ENCODE measurements at places on chromosomes 5 and 9. TPM values are rescaled to one million over a fixed set of nuclear protein-coding genes. Genes with fewer than 3 reads are reported as not detected.

- no peak overlapping the region for H3K4me3 ChIP-seq
- peaks cover 8% of the 10 kb centered on the region for H3K27me3 ChIP-seq
- H3K4me1 ChIP-seq: no peaks in the 10 kb centered on the region
- DNase-seq: no peak
These were observed 30.8 kb upstream of the UNC5A start for GRCh38 chr5:176779537-176779936.

Gene NEURL1B
- polyA plus RNA-seq: not detected

DNA sequence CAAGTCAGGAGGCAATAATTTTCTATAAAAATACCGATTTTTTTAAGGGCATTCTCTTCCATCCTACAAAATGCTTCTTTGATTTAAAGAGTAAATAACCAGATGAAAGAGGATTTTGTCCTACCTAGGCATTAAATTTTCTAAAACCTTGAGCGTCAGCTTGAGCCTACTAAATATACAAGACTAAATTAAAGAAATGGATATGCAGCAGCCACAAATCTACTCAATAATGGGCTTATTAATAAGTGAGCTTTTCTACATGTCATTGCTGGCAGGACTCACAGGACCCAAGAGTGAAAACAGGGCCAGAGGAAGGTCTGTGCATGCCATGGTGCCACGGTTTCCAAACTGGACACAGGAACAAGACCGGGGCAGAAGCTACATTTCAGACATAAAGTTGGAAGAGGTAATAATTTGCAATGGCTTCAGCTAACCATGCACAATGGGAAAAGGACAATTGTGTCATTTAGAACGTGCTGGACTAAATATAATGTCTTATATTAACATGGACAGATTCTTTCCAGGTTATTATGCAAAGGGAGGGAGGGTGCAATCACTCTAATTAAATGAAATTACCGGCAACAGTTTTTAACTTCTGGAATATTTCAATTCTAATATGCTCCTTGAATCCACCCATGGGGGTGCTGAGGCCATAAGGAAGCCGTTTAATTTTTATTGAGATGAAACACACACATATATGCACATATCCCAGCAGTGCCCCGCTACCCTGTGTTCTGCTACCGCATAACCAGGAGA, 5.2 kb downstream of the WHRN start:
- no peak for DNase-seq
- peaks cover 6% of the 10 kb centered on the region for H3K27me3 ChIP-seq
- peak overlapping the region; percentile 6 for H3K27ac ChIP-seq
- H3K4me3 ChIP-seq: no peak overlapping the region
- peaks cover 22% of the 10 kb centered on the region for H3K4me1 ChIP-seq

DNA sequence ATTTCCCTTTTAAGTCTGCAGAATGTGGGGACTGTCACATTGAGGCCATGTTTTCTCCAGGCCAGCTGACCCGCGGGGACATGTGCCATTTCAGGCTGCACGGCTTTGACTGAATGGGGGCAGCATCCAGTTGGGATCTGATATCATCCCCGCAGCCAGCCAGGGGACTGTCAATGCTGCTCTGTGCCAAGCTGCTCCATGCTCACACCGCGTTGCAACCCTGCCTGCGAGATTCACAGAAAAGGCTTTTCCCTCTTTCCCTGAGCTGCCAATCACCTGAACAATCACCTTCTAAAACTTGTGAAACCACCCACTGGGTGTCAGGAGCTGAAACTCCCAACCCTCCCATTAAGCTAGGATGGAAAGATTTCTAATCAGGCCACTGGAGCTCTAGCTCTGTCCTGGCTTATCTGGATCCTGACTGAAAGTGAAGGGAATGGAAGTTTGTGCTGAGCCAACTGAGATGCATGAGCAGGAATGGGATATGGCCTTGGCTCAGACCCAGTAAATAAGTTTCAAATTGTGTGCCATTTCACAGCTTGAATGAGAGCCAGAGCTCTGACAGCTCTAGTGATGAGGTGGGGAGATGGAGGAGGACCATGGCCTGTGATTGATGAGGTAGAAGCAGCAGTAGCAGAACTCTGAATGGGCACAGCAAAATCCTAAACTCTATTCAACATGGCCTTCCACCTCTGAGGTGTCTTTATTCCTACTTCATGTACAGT, 34.5 kb upstream of the ZNF366 start:
- no peaks in the 10 kb centered on the region for H3K4me1 ChIP-seq
- H3K27ac ChIP-seq: no peak overlapping the region
- no peaks in the 10 kb centered on the region for H3K27me3 ChIP-seq
- H3K4me3 ChIP-seq: no peak overlapping the region
- no peaks in the 10 kb centered on the region for H3K36me3 ChIP-seq

GRCh38 chr5:124519396-124519795, 227.0 kb downstream of the ZNF608 start:
- H3K4me1 ChIP-seq: no peaks in the 10 kb centered on the region
- no peaks in the 10 kb centered on the region for H3K36me3 ChIP-seq
- peaks cover 3% of the 10 kb centered on the region for H3K27me3 ChIP-seq
- H3K4me3 ChIP-seq: no peak overlapping the region

DNA sequence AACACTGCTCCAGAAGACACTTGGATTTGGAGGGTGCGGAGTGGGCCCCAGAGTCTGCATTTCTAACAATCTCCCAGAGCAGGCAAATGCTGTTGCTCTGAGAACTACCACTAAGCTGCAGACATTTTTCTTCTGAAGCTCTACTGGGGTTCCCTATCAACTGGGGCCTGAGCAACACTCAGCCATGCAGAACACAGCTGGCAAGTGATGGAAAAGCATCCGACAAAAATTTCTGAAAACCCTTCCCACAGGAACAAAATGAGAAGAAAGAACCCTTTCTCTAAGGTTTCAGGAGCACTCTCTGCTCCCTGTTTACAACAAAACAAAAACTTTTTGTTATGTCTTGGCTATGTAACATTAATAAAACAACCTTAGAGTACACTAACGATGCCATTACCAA, 516.9 kb downstream of the CTNND2 start:
- no peak overlapping the region for H3K4me3 ChIP-seq
- peaks cover 16% of the 10 kb centered on the region for H3K4me1 ChIP-seq
- peaks cover 11% of the 10 kb centered on the region for H3K27me3 ChIP-seq
- no peak overlapping the region for H3K27ac ChIP-seq
- peaks cover 7% of the 10 kb centered on the region for H3K36me3 ChIP-seq

- no peak overlapping the region for H3K4me3 ChIP-seq
- H3K36me3 ChIP-seq: no peaks in the 10 kb centered on the region
- H3K27ac ChIP-seq: no peak overlapping the region
- DNase-seq: no peak
These were observed 621.6 kb downstream of the TLR4 start for GRCh38 chr9:118325757-118326156.

- DNase-seq: no peak
- no peaks in the 10 kb centered on the region for H3K27me3 ChIP-seq
- H3K27ac ChIP-seq: no peak overlapping the region
- no peaks in the 10 kb centered on the region for H3K4me1 ChIP-seq
- no peak overlapping the region for H3K4me3 ChIP-seq
- H3K36me3 ChIP-seq: no peaks in the 10 kb centered on the region
These were observed 98.3 kb upstream of the BOD1 start for GRCh38 chr5:173714551-173715428.

- H3K4me3 ChIP-seq: no peak overlapping the region
- H3K4me1 ChIP-seq: peaks cover 65% of the 10 kb centered on the region
- H3K27me3 ChIP-seq: no peaks in the 10 kb centered on the region
- H3K36me3 ChIP-seq: peaks cover 14% of the 10 kb centered on the region
- H3K27ac ChIP-seq: no peak overlapping the region
- DNase-seq: no peak
These were observed 15.9 kb downstream of the LRRC70 start for GRCh38 chr5:62594364-62594984.

DNA sequence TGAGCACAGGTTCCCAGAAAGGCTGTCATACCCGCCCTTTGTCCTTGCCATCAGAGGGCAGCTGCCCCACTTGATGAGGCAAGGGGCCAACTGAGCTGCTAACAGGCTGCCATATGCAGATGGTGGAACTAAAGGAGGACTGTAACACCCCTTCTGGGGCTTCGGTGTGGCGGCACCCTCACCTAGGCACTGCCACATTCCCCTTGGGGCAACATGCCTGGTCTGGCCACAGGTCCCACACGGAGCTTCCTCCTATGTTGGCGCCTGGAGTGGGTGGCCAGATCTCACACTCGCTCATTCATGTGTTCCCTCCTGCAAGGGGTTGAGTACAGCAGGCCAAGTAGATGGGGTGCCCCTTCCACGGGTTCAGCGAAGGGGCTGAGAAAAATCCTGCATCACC, 777.4 kb upstream of the CHD1 start:
- no peaks in the 10 kb centered on the region for H3K27me3 ChIP-seq
- DNase-seq: no peak
- H3K27ac ChIP-seq: no peak overlapping the region
- no peak overlapping the region for H3K4me3 ChIP-seq
- no peaks in the 10 kb centered on the region for H3K36me3 ChIP-seq

DNA sequence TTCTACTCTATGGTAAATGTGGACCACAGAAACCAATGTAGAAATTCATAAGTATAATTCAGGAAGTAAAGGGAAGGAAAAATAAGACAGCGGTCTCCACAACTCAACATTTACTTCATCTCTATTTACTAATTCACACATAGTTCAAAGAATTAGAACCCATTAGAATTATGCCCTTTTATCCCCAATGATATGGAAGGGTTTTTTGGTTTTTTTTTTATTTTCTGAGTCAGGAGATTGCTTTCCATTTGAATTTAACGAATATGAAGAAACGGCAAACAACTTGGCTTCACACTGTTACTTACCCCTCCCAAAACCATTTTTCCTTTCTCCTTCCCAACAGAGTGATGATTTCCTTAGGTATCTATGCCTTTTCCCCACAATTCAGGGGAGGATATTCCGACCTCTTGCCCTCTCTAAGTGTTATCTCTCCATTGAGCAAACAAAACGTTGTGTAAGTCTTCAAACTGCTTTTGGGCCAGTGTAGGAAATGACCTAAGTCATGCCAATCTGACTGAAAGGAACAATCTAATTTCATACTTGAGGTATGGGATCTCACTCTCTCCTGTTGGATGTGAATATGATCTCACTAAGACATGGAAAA, 72.0 kb downstream of the CETN3 start:
- no peak for DNase-seq
- peaks cover under 1% of the 10 kb centered on the region for H3K27me3 ChIP-seq
- no peaks in the 10 kb centered on the region for H3K36me3 ChIP-seq
- no peak overlapping the region for H3K27ac ChIP-seq

GRCh38 chr9:6711403-6711802, 46.4 kb upstream of the KDM4C start:
- no peak overlapping the region for H3K4me3 ChIP-seq
- H3K27me3 ChIP-seq: no peaks in the 10 kb centered on the region
- H3K27ac ChIP-seq: no peak overlapping the region

DNA sequence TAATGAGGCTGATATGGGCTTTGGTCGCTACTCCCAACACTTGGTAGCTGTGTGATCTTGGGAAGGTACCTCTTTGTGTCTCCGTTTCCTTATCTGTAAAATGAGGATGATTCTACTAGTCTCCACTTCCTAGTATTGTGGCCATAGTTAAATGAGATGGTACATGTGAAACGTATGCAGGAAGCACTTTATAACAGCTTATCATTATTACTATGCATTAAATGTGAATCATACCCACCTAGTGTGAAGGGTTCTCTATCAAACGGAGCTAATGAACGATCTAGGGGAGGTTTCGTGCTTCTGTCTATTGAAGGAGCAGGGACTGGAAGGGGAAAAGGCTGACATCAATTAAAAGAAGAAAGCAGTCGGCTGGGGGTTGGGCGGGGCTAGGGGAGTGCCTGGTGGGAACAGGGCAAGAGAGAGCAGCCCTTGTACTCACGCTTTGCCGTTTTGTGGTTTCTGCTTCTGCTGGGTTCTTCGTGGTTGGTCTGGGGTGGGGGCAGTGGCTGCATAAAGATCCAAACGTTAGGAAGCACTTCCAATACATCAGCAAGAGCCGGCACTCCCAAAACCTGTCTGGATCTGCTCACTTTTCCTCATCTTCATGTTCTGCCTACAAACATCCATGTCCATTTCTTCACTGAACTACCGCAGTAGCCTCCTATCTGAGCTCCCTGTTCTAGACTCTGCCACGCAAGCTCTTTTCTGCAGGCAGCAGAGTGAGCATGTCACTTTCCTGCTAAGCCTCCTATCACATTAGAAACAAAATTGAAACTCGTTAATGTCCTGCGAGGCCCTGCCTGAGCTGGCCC, 30.8 kb downstream of the LCP2 start:
- H3K4me1 ChIP-seq: peaks cover 90% of the 10 kb centered on the region
- H3K4me3 ChIP-seq: peak overlapping the region; percentile 48
- peak overlapping the region; percentile 90 for H3K27ac ChIP-seq

DNA sequence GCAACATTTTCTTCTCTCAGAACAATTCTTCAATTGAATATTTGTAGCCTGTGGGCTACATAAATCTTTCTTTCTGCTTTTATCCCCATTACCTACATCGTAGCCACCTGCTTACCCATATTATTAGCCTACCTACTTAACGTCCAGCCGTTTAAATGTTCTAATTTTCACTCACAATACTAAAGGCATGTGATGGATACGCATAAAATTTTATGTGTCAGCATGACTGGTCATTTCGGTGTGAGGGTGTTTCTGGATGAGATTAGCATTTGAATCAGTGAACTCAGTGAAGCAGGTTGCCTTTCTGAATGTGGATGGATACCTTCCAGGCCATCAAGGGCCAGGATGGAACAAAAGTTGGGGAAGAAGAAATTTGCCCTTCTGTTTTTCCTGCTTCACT, 1722.5 kb upstream of the ACO1 start:
- no peaks in the 10 kb centered on the region for H3K4me1 ChIP-seq
- no peaks in the 10 kb centered on the region for H3K27me3 ChIP-seq
- H3K4me3 ChIP-seq: no peak overlapping the region
- H3K36me3 ChIP-seq: no peaks in the 10 kb centered on the region
- no peak for DNase-seq

Gene DMGDH
- polyA plus RNA-seq: 0.39 TPM

Data from immature natural killer cell (primary cell).